ENCODE measurements at places on chromosomes 12 and 14.

DNA sequence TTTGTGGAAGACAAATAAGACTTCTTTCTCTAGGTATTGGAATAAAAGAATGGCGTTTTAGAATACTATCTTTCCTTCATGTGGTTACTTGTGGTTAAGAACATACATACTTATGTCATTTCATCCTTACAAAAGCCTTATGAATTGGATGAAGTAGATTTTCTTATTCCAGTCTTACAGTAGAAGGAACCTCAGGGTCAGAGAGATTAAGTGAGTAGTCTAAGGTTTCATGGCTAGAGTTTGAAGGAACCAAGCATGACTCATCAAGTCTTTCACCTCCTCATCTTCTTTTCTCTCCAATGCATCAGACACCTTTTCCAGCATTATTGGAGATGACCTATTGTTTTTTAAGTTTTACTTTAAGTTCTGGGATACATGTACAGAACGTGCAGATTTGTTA, 92.9 kb upstream of the NEDD1 start:
- no peak for DNase-seq

GRCh38 chr12:14554281-14555007, 13.2 kb downstream of the PLBD1 start:
- no peak for DNase-seq

DNA sequence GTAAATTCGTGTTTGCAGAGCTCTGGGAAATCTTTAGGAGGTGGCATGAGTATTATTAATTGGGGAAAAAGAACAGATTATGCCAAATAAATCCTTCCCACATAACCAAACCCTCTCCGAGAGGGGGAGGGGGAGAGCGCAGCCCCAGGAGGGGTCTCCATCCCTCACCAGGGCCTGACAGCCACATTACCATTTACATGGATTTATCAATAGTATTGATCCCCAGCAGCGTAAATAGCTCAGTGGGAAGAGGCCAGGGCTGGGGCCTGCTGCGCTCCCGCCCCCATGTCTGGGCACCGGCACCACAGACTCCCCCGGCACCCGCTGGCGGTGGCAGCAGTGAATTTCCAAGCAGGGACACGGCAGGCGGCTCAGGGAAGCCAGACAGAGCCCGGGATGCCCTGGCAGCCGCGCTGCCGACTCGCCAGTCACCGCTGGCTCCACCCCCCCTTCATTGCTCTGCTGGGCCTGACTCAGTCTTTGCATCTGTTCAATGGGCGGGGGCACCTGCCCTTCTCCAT, 2.4 kb downstream of the NCOR2 start:
- no peak for DNase-seq

DNA sequence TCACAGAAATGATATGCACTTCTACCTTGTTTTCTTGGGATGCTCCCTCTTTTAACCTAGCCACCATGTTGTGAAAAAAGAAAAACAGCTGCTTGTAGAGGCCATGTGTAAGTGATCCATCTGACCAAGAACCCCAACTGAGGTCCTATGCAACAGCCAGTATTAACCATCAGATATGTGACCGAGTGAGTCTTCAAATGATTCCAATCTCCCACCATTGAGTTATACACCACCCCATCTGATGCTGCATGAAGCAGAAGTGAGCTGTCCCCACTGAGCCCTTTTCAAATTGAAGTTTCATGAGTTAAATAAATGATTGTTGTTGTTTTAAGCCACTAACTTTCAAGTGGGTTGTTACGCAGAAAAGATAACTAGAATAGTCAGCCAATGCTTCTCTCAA, 20.6 kb upstream of the USP15 start:
- no peak for DNase-seq

GRCh38 chr12:105278043-105278697, 42.2 kb upstream of the APPL2 start:
- DNase-seq, result no peak

GRCh38 chr14:45251912-45252311, 1.1 kb downstream of the MIS18BP1 start:
- no peak for DNase-seq

GRCh38 chr12:7899755-7900154, 27.0 kb upstream of the SLC2A14 start:
- no peak for DNase-seq

DNA sequence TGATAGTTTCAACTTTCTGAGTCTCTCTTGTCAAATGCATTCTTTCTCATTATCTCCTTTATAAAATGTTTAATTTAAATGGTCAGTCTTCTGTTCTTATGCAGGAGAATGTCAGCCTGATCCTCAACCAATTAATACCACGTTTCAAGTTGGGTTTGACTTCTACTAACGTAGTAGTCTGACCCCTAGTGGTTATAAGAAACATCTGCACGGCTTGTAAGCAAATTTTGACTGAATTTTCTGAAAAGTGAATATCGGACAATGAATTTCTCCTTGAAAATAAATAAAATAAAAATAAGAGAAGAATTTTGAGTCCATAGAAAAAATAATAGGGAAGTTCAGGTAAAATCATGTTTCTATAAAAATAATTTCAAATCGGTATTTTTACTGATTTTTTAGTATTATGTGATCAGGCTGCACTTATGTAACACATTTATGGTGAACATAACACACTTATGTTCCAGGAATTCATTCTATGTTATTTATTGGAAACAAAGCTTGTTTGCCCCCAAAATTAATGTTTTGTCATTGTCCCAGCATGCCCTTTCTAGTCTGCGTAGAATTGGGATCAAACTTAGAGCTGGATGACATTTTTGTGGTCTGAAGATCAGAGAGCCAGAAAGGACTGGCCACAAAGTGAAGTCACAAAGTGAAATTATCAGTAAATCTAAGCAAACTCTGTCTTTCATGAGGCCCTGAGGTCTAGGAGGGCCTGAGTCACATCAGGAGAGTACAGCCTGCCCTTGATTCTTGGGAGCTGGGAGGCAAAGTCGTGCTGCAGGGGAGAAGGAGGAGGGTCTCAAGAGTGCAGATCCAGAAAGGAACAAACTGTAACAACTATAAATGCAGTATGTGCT, 101.2 kb upstream of the STXBP6 start:
- DNase-seq, result no peak

DNA sequence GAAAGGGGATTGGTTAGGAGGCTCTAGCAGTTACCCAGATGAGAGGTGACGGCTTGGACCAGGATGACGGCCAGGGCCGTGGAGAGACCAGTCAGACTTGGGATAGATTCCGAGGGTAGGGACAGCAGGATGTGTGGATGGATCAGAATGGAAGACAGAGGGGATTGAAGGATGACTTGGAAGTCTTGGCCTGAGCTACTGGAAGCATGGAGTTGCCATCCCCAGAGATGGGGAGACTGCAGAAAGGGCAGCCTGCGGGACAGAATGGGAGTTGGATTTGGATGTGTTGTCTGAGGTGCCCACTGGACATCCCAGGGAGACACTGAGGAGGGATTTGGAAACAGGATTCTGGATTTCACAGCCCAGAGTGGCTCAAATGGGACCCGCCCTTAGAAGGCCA, 102.3 kb downstream of the CALM1 start:
- DNase-seq, result no peak

- DNase-seq, result no peak
Observed at GRCh38 chr12:22285846-22286245, 48.7 kb downstream of the ST8SIA1 start.

GRCh38 chr12:76611533-76611932, 52.0 kb upstream of the OSBPL8 start:
- no peak for DNase-seq

DNA sequence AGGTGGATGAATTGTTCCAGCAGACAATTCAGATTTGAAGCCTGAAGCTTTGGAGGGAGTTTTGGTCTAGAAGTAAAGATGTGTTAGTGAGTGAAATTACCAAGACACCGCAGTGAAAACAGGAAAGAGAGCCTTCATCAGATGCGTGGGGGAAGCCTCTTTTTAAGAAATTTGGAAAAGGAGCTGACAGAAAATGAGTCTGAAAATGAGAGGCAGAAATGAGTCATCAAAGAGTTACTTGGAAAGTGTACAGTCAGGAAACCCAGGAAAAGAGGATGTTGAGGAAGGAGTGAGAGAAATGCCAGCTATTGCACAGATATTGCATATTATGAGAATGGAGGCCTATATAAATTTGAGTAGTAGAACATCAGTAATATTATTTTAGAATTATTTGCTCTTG, 520.7 kb downstream of the NRXN3 start:
- DNase-seq, result no peak

DNA sequence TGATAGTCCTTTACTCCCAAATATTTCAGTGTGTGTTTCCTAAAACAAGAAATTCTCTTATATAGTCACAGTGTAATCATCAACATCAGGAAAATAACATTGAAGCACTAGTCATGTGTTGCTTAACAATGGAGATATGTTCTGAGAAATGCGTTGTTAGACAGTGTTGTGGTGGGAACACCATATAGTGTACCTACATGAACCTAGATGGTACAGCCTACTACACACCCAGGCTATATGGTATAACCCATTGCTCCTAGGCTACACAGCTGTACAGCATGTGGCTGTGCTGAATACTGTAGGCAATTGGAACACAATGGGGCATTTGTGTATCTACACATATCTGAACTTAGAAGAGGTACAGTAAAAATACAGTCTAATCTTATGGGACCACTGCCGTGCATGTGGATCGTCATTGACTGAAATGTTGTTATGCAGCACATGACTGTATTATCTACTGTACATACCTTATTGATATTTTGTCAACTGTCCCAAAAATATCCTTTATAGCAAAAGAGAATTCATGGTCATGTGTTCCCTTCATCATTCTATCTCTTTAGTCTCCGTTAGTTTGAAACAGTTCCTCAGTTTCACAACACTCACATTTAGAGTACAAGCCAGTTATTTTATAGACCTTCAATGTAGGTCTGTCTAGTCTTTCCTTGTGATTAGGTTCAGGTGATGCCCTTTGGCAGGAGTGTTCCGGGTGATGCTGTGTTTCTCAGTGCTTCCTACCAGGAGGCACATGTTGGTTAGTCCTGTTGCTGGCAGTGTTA, 109.7 kb downstream of the SLC25A47 start:
- DNase-seq, result no peak

DNA sequence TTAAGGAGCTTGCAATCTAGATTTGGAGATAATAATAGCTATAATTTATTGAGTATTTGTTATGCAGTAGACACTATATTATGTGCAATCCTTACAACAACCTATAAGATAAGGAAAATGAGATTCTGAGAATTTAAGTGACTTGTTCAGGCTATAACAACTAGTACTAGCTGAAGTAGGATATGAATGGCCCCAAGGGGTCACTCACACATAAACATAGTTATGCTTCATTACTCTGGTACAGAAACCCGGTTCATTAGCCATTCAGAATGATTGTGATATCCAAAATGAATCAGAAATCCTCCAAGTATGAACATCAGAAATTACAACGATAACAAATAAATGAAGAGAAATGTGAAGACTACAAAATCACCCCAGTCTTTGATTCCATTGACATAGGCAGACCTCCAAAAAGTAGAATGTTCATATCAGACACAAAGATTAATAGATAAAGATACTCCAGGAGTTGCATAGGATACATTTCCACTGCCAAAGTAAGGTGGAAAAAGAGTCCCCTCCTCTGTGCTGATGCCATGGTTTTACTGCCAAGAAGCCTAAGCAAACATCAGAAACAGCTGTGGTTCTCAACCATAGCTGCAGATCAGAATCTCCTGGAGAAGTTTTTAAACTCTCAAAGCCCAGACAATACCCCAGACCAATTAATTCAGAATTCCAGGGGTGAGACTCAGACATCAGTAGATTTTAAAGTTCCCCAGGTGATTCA, 8.6 kb upstream of the NID2 start:
- DNase-seq, result no peak

DNA sequence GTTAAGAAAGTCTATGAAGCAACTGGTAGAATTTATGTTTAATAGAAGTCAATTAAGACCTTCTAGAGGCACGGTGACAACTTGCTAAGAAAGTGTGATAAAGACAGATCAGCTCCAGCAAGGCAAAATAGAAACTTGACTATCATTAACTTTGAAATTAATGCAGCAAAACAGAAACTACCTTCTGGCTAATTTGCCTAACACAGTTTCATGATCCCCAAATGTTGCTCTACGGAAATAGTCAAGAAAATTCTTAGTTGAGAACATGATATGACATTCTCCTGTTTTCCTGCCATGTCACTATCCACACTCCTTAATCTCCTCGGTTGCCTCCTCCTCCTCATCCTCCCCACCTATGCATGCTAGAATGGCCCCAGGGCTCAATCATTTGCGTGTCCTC, 4.2 kb downstream of the DENND5B start:
- no peak for DNase-seq

GRCh38 chr12:125776212-125776611, 711.0 kb downstream of the AACS start:
- no peak for DNase-seq

DNA sequence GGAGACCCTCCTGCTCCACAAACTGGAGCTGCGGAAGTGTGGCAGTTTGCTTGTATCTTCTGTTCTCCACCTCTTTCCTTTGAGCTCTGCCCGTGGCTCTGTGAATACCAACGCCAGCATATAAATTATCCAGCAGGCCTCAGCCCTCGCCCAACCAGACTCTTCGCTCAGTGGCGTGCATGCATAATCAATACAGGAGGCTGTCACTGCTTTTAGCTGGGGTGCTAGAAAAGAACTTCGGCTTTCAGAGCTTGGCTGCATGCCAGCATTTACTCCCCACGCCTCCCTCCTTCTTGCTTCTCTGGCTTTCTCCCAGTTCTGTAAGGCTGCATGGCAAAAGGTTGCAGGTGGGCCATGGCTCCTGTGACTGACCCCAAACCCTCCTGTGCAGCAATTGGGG, 26.9 kb downstream of the NRXN3 start:
- DNase-seq, result no peak

GRCh38 chr14:69342928-69343525, 55.1 kb downstream of the ERH start:
- DNase-seq, result no peak

DNA sequence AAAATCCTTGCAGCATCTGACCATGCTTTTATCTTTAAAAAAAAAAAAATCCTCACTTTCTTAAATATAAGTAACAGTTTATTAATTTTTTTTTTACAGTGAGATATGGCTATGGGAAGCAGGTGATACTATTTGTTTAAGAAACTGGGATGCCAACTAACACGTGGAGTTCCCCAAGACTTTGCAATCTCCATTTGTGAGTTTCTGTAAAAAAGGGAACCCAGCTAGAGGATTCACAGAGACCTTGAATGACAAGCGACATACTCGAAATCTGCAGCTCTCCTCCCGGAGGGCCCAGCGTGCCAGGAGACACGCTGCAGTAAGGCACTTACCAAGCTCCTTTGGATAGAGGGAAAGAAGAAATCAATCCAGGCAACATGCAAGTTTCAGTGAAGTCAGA, 30.1 kb downstream of the SLC15A4 start:
- no peak for DNase-seq
